ENCODE measurements at places on chromosomes 1 and 21. TPM values are rescaled to one million over a fixed set of nuclear protein-coding genes. Genes with fewer than 3 reads are reported as not detected.

GRCh38 chr21:40517646-40518045, 329.3 kb downstream of the DSCAM start:
- DNase-seq: peak; percentile 61

DNA sequence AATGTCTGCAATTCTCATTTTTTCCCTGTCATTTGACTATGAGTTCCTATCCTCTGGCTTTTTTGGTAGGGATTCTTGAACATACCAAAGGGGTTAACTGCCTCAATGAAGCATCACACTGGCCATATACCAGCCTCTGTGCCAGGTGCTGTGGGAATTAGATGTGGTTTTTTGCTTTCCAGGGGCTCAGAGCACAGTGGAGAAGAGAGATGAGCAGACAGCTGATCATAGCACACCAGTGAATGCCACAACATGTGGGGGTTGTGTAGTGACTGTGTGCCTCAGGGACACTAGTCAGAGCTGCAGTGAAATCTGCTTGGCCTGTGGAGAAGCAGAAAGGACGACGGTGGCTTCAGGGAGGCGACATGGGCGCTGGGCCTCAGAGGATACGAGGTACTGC, 30.8 kb downstream of the HLX start:
- no peak for DNase-seq

- no peak for DNase-seq
These were observed 60.6 kb downstream of the AGPAT3 start for GRCh38 chr21:43925609-43926008.

GRCh38 chr1:18407166-18408045, 73.3 kb upstream of the KLHDC7A start:
- DNase-seq: no peak

GRCh38 chr1:8463144-8463927, 145.4 kb downstream of the SLC45A1 start:
- DNase-seq: peak; percentile 88

- peak; percentile 37 for DNase-seq
These were observed 162.7 kb upstream of the COL6A1 start for GRCh38 chr21:45818904-45819285.

GRCh38 chr1:228410015-228410414, 3.4 kb upstream of the TRIM11 start:
- no peak for DNase-seq

- DNase-seq: no peak
These were observed 27.4 kb downstream of the AGL start for GRCh38 chr1:99877568-99877967.

- DNase-seq: no peak
These were observed 541.1 kb upstream of the PRMT6 start for GRCh38 chr1:106515375-106515774.

DNA sequence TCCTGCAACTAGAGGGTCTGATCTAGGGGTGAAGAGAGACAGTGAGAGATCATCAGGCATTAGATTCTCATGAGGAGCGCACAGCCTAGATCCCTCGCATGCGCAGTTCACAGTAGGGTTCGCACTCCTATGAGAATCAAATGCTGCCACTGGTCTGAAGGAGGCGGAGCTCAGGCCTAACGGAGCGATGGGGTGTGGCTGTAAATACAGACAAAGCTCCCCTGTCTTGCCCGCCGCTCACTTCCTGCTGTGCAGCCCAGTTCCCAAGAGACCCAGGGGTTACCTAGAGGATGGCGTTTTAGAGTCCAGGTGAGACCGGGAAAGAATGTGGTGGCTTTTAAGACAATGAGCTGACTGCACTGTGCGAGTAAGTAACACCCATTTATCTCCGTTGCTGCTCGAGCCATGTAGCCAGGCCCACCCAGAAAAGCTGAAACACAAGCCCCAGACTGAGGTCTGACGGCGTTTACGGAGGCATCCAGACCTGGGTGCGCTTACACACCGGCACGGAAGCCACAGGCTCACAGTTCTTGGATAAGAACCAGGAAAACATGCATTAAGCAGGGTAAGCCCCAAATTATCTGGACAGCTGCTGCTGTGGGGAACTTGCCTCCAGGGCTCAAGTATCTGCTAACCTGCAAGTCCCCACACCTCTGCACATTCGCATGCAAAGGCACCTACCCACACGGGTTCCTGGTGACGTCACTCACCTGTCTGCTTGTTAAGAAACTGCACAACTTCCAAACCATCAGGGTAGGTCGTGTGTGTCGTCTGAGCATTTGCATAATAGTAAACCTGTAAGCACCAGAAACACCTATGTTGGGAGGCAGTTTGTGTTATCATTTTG, 12.5 kb downstream of the TCP10L start:
- DNase-seq: no peak

GRCh38 chr1:109621379-109622136, 1.9 kb downstream of the AMPD2 start:
- DNase-seq: no peak

DNA sequence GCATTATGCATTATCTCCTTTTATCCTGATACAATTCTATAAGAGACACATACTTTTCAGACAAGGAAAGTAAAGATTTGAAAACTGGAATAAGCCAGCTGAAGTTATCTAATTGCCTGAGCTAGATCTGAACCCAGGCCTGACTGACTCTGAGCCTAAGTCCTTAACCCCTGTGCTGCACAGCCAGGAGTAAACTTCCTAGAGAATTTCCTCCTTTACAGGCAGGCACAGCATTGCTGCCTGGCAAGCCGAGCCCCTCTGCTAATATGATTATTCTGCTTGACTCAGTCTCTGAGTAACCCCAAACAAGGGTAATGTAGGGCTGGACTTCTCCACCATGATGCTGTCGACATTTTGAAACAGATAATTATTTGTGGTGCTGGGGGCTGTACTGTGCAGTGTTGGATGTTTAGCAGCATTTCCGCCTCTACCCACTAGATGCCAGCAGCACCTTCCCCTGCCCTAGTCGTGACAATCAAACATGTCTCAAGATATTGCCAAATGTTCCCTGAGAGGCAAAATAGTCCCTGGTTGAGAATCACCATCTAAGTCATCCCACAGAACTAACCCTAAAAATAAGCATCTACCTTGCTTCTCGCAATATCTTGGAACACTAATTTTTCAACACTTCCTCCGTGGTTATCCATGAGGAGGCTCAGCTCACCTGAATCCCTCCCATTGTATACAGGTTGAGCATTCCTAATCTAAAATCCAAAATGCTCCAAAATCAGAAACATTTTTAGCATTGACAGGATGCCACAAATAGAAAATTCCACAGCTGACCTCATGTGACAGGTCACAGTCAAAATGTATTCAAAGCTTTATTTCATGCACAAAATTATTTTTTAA, 18.5 kb downstream of the CAMK1G start:
- peak; percentile 65 for DNase-seq

DNA sequence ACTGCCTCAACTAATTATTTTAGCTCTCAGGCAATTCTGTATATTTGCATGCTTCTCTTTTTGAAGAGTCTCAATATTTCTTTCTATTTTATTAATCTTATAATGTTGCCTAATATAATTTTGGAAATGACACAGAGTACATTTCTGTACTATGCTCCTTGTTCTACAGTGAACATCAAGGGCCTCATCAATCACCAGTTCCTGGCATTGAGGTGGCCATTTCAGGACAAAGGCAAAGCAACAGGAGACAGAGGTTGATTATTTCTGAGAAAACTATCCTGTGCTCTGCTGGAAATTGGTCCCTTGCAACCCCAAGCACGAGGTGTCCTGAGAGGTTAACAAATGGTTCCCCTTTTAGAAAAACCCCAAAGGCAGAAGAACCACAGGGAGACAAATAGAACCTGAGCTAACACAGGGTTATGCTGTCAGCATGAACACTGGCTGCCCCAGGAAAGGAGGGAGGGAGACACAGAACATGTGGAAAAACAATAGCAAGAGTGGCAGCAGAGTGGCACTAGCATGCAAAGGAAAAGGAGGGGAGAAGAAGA, 63.9 kb upstream of the VAV3 start:
- no peak for DNase-seq

GRCh38 chr1:20533635-20534034, 18.7 kb upstream of the FAM43B start:
- DNase-seq: no peak

DNA sequence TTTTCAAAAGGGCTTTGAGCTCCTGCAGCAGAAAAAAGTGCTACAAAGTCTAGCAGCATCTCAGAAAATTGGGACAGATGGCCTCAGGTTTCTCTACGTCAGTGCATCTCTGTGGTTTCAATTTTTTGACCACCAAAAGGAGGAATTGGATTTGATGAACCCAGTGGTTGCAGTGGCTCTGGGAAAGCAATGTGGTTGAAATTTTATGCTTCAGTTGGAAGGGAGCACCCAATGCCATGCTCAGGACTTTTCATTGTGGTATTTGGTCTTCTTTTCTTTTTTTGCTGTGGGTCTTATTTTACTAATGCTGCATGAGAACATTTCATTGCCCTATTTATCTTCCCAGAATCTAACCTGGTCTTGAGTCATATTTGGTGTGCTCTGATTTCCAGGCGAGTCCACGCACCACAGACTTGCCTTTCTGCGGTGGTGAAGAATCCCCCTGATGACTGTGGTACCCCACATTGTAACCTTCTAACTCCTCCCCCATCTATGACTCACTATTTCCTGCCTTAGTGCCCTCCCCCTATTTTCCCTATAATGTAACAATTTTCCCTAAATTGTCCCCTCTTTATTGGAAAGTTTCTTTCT, 56.7 kb downstream of the S1PR1 start:
- DNase-seq: no peak

TNFSF4 gene
- 1.9 TPM for total RNA-seq

PALMD gene
- total RNA-seq: 147 TPM

FNBP1L gene
- 57.0 TPM for total RNA-seq

ZSWIM5 gene
- total RNA-seq: 1.4 TPM

TLR5 gene
- total RNA-seq: 5.9 TPM

TACSTD2 gene
- 65.3 TPM for total RNA-seq

TRAF3IP3 gene
- 3.4 TPM for total RNA-seq

STIL gene
- 8.8 TPM for total RNA-seq

F13B gene
- total RNA-seq: not detected

SLC44A3 gene
- 3.3 TPM for total RNA-seq

PRKCZ gene
- 9.9 TPM for total RNA-seq

MATN1 gene
- not detected for total RNA-seq

UTS2 gene
- total RNA-seq: not detected

Measured in tongue (tissue), 3 donors.